ENCODE measurements at places on chromosomes 12 and 14.
A peak's percentile ranks its signal among the peaks of the same experiment; 100 is the strongest.

GRCh38 chr14:20501346-20501745, 4.0 kb upstream of the RNASE10 start:
- DNase-seq = no peak

GRCh38 chr12:82948491-82948890, 261.8 kb downstream of the TMTC2 start:
- DNase-seq = no peak

- DNase-seq = no peak
Measured at GRCh38 chr14:39212034-39212433, 21.7 kb upstream of the MIA2 start.

DNA sequence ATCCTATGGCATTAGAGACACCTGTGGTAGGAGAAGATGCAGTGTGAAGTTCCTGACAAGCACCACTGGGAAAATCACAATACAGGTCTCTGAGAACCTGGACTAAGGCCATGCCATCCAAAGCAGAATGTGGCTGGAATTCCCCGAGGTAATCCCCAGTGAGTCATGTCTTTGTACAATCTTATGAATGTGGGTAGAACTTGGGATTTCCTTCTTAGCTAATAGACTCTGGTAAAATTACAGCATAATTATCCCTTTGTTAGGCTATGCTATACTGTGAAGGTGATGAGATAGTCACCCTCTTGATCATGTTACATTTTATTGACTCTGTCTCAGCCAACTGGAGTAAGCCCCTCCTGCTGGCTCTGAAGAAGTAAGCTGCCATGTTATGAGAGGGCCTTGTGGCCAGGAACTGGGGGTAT, 224.3 kb upstream of the DCN start:
- no peak for DNase-seq

GRCh38 chr14:65177551-65177950, 75.2 kb upstream of the MAX start:
- DNase-seq = no peak

DNA sequence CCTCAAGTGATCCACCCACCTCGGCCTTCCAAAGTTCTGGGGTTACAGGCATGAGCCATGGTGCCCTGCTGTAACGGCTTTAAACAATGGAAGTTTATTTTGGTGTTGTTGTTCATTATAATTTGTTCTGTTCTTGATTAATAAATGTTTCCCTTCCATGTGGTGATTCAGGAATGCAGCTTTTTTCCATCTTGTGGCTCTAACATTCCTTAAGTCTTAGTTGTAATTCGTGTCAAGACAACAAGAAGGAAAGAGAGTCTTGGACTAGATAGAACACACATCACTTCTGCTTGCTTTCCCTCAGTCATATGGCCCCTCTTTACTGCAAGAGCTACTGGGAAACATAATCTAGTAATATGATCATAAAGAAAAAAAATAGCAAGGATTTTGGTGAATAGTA, 211.6 kb downstream of the SLC6A15 start:
- DNase-seq = no peak

DNA sequence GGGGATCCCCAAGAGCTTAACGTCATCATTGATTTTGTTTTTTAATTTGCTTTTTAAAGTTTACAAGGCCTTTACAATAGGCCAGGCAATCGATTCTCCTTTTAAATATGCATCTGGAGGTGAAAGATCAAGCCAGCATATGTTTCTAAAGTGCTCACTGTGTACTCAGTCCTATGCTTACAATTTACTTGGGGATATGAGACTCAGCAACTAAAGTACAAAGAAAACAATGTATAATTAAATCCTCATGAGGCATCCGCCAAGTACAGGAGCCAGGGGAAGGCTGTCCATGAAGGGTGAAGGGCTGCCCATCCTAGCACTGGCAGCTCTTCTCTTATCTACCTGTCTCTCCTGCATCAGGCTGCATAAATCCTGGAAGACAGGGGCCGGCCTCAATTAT, 11.8 kb downstream of the CCDC92 start:
- DNase-seq = no peak

DNA sequence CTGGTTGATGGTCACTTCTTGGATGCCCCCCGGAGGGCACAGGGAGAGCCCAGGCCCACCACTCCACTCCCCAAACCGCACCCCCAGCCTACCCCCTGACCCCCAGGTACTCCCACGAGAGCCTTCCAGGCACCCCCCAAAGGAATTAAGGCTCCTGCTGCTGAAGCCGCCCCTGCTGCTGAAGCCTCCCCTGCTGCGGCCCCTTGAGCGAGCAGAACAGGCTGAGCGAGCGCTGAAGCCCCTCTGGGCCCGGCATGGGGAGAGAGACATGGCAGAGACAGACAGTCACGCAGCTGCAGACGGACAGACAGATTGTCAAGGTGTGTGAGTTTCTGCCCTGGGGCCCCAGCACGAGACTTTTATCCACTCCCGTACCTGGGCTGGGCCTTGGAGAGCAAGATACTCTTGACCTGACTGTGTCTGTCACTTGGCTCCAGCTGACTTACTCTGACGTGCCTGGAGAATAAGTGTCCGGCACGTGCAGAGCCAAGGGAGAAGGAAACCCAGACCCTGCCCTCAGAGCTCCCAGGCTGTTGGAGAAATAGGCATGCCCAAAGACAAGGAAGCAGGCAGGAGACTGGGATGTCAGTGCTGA, at the start of gene KRT78:
TSS of gene KRT78 (minus strand) at position 334 of the 595 bp plus-strand sequence. CDS start at position 270, 64 bp downstream.
- no peak for DNase-seq

- DNase-seq = no peak
Measured at GRCh38 chr12:69039911-69040310, 106.9 kb upstream of the CPM start.

- DNase-seq = no peak
Measured at GRCh38 chr12:116323406-116324386, 46.2 kb upstream of the MED13L start.

- DNase-seq = no peak
Measured at GRCh38 chr14:37181441-37181840, 9.0 kb upstream of the SLC25A21 start.

- DNase-seq = no peak
Measured at GRCh38 chr14:54893151-54893760, 9.4 kb downstream of the GCH1 start.

DNA sequence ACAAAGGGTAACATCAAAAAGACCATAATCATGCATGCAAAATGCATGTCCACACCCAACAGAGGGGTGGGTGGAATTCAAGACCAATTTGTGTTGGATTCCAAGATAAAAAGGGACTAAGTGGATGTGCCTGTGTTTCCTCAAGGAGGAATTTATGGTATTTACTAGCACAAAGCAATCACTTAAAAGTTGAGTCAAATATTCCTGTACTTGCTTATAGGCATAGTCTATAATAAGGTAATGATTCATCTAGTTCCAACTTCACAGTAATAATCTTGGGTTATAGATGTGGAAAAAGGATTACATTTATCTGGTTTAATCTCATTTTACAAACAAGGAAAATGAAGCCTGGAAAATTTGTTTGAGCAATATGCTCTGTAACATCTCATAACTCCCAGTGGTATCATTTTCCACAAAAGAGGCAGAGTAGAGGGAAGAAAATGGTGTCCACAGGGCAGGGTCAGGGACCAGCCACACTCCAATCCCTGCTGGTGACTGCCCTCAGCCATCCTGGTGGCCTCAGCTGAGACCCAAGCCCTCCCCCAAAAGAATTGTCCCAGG, 80.8 kb upstream of the REP15 start:
- DNase-seq = no peak

- DNase-seq = no peak
Measured at GRCh38 chr12:111850526-111850925, 8.5 kb downstream of the MAPKAPK5 start.

DNA sequence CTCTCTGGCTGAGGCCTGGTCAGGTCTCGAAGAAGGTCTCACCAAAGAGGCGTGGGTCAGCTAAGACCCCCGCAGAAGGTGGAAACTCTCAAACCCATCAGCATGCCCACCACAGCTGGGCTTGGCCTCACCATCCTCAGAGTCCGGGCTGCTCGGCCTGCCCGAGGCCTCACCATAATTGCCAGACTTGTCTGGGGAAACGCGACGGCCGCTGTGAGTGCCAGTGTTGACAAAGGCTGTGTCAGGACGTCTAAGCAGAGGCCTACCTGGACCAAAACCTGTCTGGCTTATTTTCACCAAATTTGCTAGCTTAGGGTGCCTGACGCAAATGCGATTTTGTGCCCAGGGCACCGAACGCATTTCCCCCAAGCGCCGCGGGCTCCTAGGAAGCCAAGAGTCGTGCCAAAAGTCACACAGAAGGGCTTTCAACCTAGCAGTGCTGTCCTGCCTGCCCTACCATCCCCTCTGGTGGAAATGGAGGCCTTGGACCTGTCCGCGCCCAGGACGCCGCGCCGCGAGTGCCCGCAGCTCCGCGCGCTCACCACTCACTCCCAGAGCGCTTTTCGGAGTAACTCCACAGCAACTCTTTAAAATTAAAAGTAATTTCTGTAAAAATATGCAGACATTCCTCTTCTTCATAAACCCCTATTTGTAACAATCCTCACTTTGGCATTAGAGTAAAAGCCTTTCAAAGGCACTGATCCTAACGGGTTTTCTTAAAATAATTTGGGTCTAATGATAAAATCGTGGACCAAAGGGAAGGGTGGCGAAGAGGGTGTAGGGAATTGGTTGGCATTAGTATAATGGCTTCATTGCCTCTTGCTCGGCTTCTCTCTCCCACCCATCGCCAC, 1.2 kb upstream of the ALX1 start:
- no peak for DNase-seq

- no peak for DNase-seq
Measured at GRCh38 chr14:65104791-65105190, 2.5 kb upstream of the MAX start.

DNA sequence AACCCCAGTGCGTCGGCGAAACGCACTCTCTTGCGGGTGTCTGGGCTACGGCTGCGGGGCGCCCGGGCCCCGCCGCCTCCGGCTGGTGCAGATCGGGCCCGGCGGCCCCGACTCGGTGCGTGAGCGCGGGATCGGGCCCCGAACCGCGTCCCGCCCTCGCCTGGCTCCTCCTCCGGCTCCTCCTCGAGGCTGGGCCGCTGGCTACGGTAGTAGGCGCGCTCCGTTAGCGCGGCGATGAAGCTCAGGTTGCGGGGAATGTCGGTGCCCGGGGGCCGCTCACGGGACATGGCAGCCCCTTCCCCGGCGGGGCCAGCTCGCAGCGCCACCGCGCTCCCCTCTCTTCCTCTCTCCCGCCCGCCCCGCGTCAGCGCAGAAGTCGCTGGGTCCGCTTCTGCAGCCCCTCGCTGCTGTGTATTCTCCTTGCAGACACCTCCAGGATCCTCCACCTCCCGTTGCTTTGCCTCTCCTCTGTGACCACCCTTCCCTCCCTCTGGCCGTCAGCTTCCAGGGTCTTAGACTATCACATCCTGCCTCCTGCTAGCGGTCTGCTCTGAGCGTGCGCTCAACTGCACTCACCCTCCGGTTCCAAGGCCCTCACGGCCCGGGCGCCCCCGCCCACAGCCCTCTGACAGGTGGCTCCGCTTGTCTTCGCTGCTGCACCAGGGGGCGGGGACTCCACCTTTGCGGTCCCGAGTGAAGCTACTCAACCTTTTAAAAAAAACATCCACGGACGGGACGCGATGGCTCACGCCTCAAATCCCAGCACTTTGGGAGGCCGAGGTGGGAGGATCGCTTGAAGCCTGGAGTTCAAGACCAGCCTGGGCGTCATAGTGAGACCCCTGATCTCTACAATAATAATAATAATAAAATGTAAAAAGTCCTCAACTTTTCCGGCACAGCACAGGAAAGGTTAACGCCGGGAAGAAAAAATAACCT, at the start of gene PPP1R3E:
TSS of gene PPP1R3E (minus strand) at position 570 of the 936 bp plus-strand sequence. CDS start at position 287, 283 bp downstream.
- DNase-seq = peak; percentile 85

DNA sequence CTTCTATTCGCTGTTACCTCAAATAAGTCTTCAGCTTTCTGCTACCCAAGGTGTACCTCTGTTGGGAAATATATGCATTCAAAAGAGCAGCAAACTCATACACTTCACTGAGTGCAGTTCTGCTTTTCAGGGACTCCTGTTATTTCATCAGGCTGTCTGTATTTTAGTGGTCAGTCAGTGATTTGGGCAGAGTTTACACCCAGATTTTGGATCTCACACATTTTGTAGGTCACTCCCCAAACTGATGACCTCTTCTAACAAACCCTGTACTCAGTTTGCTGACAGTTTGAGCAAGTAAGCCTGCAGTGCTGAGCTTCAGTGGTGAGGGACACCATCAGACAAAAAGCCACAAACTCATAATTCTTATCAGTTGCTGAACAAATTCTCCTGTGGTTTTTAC, 8.2 kb upstream of the WASHC4 start:
- no peak for DNase-seq

DNA sequence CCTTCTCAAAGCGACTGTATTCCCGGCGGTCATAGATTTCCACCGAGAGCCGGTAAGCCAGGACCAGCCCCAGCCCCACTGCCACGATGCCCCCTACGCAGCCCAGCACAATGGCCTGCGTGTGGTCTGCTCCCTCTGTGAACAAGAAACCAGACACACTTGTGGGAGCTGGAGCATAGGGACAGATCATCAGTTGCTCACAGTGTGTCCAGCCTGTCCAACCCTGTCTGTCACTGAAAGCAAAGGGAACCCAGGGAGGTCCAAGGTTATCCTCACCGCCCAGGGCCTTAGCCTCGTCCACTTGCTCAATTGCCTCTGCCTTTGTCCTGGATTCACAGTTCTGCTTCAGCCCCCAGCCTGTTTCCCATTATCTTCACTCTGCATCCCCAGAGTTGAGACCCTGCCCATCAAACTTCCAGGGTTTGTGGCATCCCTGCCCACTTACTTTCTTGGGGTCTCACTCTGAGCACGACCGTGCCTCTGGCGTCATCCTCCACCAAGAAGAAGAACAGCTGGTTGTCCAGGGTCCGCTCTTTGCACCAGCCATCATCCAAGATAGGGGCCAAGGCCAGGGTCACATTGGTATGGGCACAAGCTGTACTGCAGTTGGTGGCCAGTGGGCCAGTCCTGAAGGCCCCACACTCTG, 11.3 kb upstream of the CSAD start:
- DNase-seq = no peak

GRCh38 chr14:22303589-22304195, 285.3 kb downstream of the DAD1 start:
- DNase-seq = no peak

- DNase-seq = no peak
Measured at GRCh38 chr12:87853448-87854003, 175.7 kb downstream of the C12orf50 start.

DNA sequence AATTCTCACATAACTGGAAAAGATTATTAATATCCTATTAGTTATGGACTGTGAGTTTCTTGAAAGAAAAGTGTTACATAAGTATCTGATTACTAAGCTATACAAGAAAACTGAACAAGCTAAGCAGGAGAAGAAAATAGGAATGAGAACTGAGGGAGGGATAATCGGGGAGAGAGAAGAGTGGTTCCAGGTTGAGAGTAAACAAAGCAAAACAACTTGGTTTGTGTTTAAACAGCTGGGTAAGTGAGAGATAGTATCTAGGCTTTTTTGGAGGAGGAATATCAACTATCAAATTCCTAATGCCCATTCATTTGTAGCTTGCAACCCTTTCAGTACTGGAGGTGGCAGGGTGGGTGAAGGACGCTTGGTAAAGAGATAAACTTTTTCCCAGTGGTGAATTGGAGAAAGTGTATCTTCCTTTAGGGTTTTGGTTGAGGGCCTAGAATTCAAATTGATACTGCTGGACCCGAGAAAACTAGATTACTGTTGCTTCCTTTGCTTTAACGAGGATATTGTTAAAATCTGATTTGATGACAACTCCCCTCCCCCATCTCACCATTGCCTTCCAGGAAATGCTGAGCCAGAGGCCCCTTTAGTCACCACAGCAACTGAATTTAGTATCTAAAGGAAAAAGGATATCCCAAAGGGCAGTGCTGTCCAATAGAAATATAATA, 2.0 kb upstream of the SLC2A3 start:
- DNase-seq = no peak

- no peak for DNase-seq
Measured at GRCh38 chr12:108597559-108598471, at the start of gene TMEM119. Gene TMEM119, minus strand, starts transcription at chr12:108598084. Its CDS starts 5,701 bp downstream, at chr12:108592383.

Measured in NK-92 treated with Interleukin-12 subunit alpha and Interleukin-12 subunit beta, amount 100 ng/mL, for 24 hours (cell line).